ENCODE measurements at places on chromosomes 7 and 10.

- no peak for DNase-seq
These were observed 20.2 kb upstream of the ASL start for GRCh38 chr7:66055321-66055956.

GRCh38 chr10:131113165-131113564, 198.4 kb downstream of the TCERG1L start:
- DNase-seq: no peak

- no peak for DNase-seq
These were observed 339.9 kb downstream of the SFMBT2 start for GRCh38 chr10:7070950-7071349.

- no peak for DNase-seq
These were observed 206.7 kb upstream of the PTPRZ1 start for GRCh38 chr7:121666306-121666705.

DNA sequence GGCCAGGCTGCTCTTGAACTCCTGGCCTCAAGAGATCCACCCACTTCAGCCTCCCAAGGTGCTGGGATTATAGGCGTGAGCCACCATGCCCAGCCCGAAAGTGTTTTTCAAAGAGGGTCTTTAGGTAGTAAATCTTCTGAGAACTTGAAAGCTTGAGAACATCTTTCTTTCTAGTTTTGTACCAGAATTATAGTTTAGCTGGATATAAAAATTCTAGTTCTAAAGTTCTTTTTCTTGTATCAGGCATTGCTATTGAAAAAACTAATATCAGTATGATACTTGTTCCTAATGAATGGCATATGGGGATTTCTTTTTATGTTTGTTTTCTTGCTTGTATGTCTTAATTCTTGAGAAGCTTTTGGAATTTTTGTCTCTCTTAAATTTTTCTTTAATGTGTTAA, 43.2 kb downstream of the TLX1 start:
- DNase-seq: no peak

GRCh38 chr10:23376229-23376655, 31.6 kb upstream of the C10orf67 start:
- no peak for DNase-seq

DNA sequence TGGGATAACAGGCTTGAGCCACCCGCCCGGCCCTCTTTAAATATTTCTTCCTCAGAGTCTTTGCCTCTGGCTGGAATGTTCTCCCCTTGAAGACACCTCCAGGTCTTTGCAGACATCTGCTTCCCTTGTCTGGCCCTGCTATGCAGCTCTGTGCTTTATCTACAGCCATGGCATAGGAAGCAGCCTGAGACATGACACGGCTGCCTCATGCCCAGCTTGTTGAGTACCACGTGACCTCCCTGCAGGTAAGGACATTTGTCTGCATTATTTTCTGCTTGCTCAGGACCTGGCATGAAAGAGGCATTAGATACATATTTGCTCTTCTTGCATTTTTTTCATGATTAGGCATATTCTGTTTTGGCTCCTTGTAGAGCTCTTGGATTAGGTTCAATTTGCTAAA, 113.8 kb upstream of the KLF6 start:
- DNase-seq: no peak

- no peak for DNase-seq
These were observed 114.6 kb downstream of the PDE1C start for GRCh38 chr7:31955641-31956040.

GRCh38 chr10:110646417-110647135, 2.4 kb downstream of the RBM20 start:
- DNase-seq: no peak

- DNase-seq: no peak
These were observed 4.4 kb upstream of the RAPGEF5 start for GRCh38 chr7:22361320-22361719.

DNA sequence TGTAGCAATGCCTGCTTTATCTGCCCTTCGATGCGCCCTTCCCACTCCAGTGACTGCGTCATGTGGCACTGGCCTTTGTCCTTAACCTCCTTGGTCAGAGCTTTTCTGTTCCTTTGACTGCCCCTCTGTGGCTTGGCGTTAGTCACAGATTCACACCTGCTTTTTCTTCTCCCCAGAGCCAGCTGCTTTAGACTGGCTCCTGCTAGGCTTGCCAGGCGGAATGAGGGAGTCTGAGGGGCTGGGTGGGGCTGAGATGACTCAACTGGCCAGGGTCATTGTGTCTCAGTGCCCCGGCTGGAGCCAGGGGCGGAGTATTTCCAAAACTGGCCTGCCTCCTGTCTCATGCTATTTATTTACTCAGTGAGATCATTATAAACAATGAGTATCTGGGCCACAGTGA, 194.1 kb downstream of the EMX2 start:
- no peak for DNase-seq

GRCh38 chr7:91683823-91684222, 196.7 kb downstream of the MTERF1 start:
- DNase-seq: no peak

DNA sequence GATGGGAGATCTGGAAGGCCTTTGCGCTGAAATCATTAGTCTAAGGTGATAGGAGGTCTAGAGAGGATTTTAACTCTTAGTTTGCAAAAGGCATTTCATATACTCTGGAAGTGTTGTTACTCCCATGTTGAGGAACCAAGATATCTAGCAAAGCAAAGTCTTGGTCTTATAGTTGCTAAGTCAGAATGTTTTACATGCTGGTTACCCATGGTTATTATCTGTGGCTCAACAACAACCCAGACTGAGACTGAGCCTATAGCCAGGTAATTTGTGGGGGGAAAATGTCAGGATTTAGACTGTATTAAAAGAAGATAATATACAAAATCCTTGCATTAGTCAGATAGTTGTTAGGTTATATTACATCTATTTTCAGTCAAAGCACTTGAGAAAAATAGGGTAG, 50.9 kb downstream of the LSMEM1 start:
- no peak for DNase-seq

DNA sequence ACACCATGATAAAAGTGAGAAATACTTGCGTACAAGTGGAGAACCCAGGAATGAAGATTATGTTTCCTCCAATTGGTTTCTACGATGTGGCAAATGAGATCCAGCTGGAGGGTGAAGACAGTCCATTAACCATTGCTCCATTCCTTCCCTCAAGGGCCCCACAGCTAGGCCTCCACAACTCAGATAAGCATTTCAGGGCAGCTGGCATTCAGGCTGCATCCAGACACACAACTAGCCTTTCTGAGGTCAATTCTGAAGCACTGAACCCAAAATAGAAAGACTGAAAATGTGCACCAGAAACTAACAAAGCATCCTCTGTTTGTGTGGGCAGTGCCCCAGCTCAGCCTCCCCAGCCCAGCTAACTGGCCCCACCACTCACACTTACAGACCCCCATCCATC, 94.8 kb downstream of the GSAP start:
- no peak for DNase-seq

DNA sequence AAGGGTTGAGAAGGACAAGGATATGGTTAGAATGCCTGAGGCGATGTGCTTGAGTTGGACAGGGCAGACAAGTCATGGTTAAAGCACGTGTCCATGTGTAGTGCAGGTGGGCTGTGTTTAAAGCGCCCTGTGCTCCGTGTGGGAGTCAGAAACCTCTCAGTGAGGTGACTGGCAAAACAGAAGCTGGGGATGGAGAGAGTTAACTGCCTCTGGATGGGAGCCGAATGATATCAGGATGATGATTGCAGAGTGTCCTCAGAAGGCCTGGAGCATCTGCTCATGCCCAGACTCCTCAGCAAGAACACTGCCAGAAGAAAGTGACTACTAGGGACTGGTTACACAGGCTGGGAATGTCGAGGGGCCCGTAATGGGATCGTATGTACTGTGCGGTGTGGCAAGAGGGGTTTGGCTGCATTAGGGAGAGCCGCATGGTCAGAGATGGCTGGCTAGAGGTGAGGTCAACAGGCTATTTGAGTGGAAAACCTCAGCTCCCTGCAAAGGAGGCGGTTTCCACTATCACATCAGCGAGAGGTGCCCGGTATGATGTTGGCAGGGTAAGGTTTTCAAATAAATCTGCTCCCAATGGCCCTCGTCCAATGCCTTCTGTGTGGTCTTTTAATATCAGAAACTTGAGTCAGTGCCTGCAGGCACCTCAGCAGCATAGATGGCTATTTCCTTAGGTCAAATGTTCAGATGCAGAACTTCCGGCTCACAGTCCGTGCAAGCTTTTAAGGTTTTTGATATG, 26.1 kb upstream of the MRC1 start:
- DNase-seq: no peak

DNA sequence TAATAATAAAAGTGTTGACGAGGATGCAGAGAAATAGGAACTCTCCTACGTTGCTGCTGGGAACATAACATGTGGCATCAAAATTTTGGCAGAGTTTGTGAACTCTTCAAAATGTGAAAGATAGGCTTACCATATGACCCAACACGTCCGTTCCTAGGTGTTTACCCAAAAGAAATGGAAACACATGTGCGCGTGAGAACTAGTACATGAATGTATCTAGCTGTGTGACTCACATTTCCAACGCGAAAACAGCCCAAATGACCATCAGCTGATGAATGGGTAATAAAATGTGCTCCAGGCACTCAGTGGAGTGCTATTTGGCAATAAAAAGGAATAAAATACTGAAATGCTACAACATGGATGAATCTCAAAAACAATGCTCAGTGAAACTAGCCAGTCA, 10.4 kb upstream of the ELFN1 start:
- no peak for DNase-seq

DNA sequence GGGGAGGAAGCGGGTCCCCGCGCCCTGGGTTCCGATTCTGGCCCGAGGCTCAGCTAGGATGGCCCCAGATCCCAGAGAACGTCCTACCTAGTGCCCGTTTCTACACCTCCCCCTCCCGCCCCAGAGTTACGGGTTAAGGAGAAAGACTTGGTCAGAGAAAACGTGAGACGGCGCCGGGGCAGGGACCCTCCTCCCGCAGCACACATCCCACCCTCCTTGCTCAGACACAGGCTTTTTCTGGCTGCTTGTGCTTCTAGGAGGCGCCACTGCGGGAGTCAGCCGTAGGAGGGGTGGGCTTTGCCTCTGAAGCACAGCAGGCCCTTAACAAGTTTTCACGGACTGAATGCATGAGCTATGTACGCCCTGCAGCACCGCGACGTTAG, 104.9 kb upstream of the LEP start:
- DNase-seq: no peak

DNA sequence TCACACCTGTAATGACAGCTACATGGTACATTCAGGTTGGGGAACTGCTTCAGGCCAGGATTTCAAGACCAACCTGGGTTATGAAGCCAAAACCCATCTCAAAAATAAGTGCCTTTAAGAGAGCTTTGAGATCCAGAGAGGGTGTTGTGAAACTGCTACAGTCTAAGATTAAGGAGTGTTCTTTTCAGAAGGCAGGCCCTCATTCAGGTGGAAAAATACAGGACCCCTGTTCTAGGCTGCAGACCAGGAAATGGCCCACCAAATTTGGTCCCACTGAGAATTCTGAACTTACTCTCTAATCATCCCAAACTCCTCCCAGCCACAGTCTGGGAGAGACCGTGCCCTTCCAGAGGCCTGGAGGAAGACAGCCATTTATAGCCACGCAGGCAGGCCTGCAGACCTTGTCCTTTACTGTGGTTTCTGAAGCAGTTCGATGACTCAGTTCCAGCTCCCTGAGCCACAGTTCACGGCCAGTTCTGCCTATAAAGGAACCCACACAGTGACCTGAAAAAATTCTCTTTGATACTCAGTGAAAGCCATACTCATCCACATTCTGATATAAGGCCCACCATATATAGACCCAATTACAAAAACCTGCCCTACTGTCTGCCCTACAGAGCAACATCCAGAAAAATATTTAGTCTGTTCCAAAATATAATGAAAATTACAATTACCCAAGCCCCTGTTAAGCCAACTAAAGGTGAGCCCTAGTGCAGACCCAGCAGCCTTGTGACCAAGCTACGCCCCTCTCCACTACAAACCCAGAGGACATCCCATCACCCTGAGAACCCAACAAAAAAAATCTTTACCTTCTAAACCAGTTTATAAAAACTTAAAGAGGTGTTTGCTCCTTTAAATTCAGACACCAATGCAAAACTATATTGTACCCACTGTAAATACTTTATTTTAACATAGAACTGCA, 21.2 kb downstream of the ZNF680 start:
- DNase-seq: no peak

- DNase-seq: no peak
These were observed 41.6 kb upstream of the EPHB6 start for GRCh38 chr7:142813226-142813625.

DNA sequence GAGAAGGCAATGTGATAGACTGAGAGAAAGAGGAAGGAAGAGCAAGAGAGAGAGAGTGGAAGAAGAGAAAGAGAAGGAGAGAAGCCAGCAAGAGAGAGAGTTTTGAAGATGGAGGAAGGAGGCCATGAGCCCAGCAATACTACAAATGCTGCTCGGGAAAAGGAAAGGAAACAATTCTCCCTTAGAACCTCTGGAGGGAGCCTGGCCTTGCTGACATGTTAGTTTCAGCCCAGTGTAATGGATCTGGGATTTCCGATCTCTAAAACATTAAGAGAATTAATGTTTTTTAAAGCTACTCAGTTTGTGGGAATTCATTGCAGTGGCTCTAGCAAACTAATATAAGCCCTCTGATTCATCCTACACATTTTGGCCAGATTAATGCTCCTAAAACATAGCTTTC, 206.8 kb upstream of the MTPN start:
- no peak for DNase-seq

- no peak for DNase-seq
These were observed 135.9 kb downstream of the PCDH15 start for GRCh38 chr10:54665095-54665494.

GRCh38 chr7:78412216-78412858, 613.8 kb downstream of the PHTF2 start:
- no peak for DNase-seq

DNA sequence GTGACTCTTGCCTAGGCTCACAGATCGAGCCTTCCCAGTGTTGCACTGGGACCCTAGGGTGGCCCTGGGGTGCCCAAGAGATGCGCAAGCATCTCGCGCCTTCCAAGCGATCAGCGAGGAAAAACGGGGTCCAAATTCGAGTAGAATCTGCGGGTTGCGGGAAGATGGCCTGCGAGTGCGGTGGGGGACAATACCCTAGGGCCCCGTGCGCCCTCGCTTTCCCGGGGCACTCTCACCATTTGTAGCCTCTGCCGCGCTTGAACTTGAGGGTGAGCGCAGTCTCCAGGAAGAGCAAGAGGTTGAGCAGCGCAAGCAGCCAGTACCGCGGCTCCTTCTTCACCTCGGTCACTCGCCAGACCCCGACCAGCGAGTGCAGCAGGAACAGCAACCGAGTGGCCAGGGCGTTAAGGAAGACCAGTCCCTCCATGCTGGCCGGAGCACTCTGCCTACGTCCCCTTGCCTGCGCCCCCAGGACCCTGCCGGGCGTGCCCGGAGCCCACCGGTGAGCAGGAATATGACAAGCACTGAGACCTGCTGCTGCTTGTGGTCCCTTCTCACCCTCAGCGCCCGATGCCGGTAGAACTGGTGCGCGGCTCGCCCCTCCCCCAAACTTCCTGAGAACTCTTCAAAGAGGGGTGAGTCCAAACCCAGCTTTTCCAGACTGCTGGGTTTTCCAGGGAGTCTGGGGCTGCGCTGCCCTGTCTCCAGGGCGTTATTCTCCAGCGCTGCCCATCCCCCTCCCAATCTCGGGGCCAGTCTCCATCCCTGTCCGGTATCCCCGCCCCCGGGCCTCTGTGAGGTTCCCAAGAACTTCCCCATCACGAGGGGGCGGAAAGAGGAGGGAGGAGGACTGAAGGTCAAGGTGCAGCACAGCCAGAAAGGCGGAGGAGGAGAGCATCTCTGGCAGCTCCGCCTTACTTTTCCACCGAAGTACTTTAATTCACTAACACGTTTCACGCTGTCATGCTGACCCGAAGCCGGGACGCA, at the start of gene TMEM26:
Gene TMEM26, minus strand, starts transcription at position 727 of the 987 bp plus-strand sequence. Its CDS starts 300 bp downstream, at position 427.
- DNase-seq: no peak

All from CD4-positive, alpha-beta T cell treated with Interleukin-1 beta for 1 hour (primary cell).